ENCODE measurements at places on chromosomes 2 and 18.

- no peak for DNase-seq
Measured at GRCh38 chr2:178152977-178153376, 40.7 kb downstream of the RBM45 start.

DNA sequence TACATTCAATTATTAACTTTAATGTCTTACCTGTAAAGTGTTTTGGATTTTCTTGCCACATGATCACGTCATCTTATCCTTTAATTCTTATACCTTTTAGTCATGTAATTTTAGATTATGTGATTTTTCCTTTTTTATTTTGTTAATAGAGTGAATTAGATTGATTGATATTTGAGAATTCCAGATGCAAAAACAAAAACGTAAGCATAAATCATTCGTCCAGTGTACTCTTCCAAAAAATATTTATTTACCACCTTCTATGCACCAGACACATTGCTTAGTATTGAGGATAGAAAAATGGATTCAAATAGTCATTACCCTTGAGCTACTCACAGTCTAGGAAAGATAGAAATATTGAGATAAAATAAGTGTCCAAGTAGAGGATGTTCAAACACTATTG is 249.6 kb downstream of the PDE11A start:
- DNase-seq, result no peak

DNA sequence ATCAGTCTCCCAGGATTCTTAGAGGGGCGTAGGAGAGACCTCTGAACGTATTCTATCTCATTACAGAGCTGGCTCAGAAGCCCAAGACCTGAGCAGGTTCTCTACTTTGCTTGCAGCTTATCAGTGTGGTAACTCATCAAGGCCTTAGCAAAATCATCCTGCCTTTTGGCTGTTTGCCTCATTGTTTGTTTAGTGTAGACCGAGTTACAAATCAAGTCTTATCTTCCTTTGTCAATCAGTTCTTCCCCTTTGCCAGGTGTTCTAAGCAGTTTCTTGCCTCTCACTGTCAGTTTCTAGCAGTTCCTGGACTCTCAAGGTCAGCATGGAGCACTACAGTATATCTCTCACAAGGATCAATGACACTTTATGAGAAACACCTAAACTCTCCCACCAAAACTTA is 30.9 kb upstream of the NAB1 start:
- no peak for DNase-seq

DNA sequence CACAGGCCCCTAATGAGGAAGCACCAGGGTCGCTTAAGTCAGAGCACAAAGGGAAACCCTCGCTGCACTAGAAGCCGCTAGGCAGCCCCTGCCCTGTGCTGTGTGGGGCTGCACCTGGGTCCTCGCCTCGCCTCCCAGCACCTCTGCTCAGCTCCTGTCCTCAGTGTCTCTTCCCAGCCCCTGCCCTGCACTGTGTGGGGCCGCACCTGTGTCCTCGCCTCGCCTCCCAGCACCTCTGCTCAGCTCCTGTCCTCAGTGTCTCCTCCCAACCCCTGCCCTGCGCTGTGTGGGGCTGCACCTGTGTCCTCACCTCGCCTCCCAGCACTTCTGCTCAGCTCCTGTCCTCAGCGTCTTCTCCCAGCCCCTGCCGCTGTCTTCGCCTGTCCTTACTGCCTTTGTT is 342.8 kb downstream of the EIPR1 start:
- no peak for DNase-seq

GRCh38 chr18:74395648-74396154 is 61.4 kb downstream of the DIPK1C start:
- DNase-seq, result no peak

- no peak for DNase-seq
Measured at GRCh38 chr18:887716-888115, 17.0 kb upstream of the ADCYAP1 start.

- DNase-seq, result no peak
Measured at GRCh38 chr18:73739098-73739497, 408.5 kb downstream of the FBXO15 start.

GRCh38 chr18:12334366-12334808 is 26.3 kb downstream of the TUBB6 start:
- DNase-seq, result no peak

- DNase-seq, result no peak
Measured at GRCh38 chr2:149329068-149329467, 1.3 kb upstream of the LYPD6 start.

- DNase-seq, result peak; percentile 73
Measured at GRCh38 chr18:48676756-48677368, 138.0 kb downstream of the CTIF start.

GRCh38 chr2:190843890-190844699 is 36.5 kb upstream of the GLS start:
- DNase-seq, result no peak

Measured in left kidney (tissue), 8 donors.